ENCODE measurements at places on chromosomes 4 and X. TPM values are rescaled to one million over a fixed set of nuclear protein-coding genes. Genes with fewer than 3 reads are reported as not detected.

DNA sequence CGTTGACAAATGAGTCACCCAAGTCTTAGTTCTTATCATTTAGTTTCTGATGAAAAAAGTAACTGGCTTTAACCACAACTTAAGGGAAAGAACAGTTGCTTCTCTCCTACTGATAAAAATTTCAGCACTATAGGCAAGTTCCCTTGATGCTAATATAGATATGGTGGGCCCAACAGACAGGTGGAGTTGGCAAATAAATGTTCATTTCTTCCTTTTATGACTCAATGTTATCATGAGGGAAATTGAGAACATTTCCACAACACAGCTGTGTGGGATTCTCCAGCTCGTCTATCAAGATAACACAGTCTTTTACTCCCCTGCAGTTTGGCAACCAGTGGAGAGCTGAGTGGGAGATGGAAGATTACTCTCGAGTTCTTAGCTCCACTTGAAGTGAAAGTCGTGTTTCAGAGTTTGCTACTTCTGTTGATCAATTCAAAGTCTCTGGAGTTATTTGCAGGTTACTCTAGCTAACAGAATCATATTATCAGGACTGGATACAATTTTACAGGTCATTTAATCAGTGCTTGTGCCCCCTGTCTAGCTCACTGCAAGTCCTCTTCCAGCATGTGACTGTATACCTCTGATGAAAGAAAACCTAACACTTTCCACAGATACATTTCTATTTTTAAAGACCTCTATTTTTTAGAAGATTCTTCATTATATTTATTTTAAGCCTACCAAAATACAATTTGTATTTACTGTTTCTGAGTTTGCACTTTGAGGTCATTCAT lies 270.6 kb upstream of the GK2 start:
- DNase-seq, result no peak

- DNase-seq, result no peak
These were observed 62.1 kb downstream of the GALNTL6 start for GRCh38 chr4:171875291-171875690.

DNA sequence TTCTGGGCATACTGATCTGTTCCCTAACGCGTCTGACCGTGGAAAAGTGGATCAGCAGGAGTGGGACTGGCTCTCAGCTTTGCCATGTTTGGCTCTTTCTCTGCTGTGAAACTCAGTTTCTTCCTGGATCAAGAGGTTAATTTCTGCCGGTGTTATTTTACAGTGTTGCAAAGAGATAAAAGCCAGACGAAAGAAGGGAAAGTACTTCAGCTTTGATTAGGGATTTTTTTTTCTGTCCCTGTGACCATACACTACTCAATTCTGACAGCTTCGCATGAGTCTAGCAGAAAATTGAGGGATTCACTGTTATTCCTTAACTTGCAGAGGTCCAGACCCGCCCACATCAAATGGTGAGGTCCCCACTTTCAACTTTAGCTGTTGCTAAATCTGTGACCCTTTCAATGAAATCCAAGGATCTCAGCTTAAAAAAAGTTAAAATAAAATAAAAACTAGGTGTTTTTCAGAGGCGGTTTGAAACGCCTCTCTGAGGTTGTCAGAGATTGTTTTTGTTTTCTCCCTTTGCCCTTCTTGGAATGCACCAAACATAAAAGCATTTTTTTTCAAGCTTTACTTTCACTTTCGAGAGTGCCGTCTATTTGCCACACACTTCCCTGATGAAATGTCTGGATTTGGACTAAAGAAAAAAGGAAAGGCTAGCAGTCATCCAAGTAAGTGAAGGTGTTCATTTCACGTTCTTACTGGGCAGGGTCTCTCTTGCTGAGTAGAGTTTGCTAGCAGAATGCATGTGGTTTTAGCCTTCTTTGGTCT lies at the start of gene TLR3:
TLR3 (plus strand) TSS at position 576 of the 768 bp plus-strand sequence. CDS start 7,464 bp downstream, outside the sequence.
- no peak for DNase-seq

DNA sequence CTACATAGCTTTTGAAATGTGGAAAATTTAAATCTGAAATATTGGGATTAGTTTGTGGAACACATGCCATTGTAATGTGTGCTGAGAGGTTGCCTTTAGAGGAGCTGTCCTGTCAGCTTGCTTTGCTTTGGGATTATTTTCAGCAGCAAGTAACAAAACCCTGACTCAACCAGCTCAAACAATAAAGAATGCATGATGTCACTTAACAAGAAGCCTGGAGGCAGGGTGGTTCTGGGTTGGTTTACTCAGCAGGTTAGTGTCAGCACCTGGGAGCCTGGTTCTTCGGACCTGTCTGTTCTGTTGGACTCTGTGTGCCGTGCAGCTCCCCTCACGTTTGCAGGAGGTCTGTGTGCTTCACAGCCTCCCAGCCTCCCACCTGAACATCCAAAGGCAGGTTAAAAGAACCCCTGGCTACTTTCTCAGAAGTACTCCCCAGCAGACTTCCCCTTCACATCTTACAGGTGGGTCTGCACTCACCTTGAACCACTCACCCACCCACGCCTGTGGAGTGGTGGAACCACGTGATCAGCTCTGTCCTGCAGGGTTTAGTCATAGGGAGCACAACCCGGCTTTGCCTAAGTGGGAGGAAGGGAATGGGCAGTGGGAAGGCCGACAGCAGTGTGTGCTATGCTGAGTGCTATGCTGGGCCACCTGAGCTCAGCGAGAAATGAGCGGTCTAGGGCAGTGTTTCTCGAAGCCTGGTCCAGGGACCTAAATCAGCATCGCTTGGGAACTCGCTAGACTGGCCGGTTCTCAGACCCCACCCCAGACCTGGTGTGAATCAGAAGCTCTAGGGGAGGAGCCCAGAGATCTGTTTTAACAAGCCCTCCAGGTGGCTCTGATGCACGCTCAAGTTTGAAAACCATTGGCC lies 20.4 kb downstream of the TMEM131L start:
- DNase-seq, result no peak

- DNase-seq, result no peak
These were observed 122.4 kb upstream of the PDLIM3 start for GRCh38 chr4:185657699-185658098.

DNA sequence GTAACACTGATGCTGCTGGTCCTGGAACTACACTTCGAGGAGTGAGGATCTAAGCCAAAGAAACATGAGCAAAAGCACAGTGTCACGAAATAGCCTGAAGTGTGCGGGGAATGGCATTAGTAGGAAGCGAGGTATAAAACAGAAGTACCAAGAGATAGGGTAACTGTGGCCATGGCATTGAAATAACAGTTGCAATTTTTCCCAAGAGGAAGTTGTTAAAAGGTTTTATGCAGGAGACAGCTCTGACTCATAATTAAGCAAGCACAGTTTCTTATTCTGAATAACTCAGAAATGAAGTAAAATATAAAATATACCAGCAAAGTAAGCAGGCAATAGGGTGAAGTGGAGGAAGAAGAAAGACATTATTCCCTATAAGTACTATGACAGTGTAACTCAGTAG lies 90.3 kb upstream of the TMEM150C start:
- DNase-seq, result no peak

DNA sequence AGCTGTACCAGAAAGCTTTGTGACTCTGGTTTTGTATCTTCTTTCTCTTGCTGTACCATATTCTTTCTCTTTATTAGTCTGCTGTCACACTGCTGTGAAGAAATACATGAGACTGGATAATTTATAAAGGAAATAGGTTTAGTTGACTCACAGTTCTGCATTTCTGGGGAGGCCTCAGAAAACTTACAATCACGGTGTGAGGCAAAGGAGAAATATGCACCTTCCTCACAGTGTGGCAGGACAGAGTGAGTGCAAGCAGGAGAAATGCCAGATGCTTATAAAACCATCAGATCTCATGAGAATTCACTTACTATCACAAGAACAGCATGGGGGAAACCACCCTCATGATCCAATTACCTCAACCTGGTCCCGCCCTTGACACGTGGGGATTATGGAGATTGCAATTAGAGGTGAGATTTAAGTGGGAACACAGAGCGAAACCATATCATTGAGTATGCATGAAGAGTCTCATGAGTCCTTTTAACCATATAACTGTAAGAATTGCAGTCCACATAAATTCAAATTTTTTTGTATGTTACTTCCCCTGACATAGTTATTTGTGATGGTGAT lies 67.4 kb upstream of the INPP4B start:
- no peak for DNase-seq

GRCh38 chr4:165866019-165866650 lies 6.9 kb upstream of the TLL1 start:
- no peak for DNase-seq

HGFAC gene
- not detected for total RNA-seq

ANXA3 gene
- 54.3 TPM for total RNA-seq

HELT gene
- not detected for total RNA-seq

TSPAN7 gene
- total RNA-seq, result 43.7 TPM

LPAR4 gene
- 0.63 TPM for total RNA-seq

Measured in tibial nerve (tissue), 4 donors.